Myocyte (in vitro differentiated cells): ENCODE measurements at places on chromosomes 2 and 18.

GRCh38 chr2:149364839-149365238 is 34.5 kb downstream of the LYPD6 start:
- DNase-seq = no peak

DNA sequence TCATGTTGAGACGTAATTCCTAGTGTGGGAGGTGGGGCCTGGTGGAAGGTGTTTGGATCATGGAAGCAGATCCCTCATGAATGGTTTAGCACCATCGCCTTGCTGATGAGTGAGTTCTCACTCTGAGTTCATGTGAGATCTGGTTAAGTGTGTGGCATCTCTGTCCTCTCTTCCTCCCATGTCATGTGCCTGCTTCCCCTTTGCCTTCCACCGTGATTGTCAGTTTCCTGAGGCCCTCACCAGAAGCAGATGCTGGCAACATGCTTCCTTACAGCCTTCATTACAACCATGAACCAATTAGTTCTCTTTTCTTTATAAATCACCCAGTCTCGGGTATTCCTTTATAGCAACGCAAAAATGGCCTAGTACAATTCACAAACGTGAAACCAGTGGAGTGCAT is 14.6 kb upstream of the MCM6 start:
- no peak for DNase-seq

DNA sequence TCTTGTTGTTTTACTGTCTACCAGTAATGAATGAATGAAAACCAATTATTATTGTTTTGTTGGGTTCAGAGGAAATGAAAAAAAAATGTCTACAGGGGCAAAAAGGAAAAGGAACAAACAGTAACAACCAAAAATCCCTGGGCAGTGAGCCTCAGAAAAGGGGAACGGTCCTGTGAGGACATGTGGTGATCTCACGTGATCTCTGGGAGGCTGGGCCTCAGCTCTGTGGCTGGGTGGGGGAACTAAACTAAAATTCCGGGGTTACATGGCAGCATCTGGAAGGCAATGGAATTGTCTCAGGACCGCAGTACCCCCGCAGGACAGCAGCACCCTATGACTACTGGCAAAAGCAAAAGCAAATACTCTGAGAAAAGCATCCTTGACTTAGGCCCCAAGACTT is 80.1 kb downstream of the AFF3 start:
- DNase-seq = no peak

DNA sequence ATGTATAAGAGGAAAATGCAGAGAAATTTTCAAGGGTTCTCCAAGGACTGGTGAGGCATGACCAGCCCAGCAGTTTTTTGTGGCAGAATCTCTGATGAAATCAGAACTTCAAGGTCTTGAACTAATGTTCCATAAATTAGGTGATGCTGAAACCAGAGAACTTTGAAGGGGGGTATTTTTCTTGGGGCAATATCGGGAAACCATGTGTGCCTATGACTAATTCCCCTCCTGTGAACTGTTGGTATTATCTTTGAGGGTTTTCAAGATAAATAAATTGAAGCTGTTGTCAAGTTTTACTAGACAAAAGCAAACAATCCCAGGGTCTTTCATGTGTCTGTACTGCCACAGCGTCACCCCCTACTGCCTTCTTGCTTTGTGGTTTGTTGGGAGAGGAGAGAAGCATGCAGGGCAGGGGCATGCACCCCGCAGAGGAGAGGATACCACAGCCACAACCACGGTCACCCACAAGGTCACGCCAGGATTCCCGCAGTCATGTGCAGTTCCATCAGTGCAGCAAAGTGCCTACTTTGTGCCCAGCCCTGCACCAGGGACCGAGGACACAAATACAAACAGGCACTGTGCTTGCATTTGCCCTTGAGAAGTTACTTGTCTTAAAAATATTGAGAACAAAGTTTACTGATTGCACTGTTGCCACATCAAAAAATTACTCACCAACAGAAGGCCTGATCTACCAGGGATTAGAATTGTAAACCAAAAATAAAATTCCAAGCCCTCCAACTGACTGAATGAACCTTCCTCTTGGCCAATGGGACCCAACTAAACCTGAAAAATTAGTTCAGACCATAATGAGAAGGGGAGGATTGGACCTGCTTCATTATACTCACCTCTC is 413.3 kb upstream of the TRIB2 start:
- DNase-seq = peak; percentile 79

DNA sequence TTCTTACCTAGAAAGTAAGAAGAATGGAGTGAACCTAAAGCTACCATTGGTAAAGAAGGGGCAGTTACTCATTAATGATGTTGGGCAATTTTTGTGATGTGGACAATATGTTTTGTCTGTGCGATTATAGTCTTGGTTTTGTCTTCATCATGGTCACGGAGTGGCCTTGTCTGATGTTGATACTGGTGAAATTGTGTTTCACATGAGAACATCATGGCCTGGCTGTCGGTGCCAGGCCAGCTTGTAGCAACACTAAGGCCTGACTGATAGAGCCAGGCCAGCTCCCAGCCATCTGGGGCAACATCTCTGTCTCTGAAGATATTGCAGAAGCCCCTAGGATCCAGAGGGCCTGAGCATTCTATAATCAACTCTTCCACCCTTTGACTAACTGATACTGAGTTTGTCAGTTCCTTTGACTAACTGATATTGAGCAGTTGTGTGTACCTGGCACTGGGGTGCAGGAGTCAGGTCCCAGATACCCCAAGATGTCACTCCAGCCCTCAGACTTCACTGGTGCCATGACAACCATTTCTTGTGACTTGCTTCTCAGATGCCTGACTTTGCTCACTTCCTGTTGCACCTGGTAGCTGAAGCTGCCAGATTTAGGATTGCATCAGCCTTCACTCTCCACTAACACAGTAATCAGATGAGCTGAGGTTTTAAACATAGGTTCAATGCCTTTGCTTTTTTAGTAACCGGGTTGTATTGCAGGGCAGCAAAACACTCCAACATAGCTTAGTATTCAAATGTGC is 62.5 kb downstream of the RPIA start:
- no peak for DNase-seq

DNA sequence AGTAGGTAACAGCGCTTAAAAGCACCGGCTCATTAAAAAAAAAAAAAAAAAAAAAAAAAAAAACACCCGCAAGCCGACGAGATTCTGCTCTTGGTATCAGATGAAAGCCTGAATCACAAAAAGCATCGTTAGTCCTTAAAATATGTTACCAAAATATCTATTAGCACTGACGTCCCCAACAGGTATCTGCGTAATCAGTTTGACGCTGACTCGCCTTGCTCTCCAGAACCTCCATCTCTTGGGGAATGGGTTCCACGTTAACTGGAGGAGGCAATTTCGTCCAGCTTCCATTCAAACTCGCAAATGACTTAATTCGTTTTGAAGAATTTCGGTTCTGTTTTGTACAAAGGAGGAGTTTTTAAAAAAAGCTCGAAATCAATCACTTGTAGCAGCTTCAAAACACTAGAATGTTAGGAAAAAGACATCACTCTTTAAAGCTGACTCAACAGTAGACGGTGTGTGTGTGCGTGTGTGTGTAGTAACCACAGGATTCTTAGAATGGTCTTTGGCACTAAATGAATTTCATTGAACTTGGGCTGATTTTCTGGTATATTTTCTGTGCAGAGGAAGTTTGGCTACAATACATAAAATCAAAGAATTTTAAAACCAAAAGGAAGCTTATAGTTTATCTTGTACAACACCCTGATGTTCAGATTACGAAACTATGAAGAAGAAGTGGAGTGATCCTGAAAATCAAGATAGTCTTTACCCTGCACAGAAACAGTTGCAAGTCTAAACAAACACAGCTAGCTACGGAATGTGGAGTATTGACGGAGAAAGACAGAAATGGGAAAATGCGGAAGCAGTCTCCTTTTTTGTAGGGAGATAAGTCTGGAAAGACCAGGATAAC is 1.1 kb upstream of the PGAP1 start:
- peak; percentile 53 for DNase-seq

- DNase-seq = no peak
These were observed 74.6 kb downstream of the CD8B2 start for GRCh38 chr2:106561803-106562202.

GRCh38 chr2:12896318-12896982 is 179.7 kb downstream of the TRIB2 start:
- DNase-seq = no peak
